ENCODE measurements at places on chromosomes 12 and 14.

DNA sequence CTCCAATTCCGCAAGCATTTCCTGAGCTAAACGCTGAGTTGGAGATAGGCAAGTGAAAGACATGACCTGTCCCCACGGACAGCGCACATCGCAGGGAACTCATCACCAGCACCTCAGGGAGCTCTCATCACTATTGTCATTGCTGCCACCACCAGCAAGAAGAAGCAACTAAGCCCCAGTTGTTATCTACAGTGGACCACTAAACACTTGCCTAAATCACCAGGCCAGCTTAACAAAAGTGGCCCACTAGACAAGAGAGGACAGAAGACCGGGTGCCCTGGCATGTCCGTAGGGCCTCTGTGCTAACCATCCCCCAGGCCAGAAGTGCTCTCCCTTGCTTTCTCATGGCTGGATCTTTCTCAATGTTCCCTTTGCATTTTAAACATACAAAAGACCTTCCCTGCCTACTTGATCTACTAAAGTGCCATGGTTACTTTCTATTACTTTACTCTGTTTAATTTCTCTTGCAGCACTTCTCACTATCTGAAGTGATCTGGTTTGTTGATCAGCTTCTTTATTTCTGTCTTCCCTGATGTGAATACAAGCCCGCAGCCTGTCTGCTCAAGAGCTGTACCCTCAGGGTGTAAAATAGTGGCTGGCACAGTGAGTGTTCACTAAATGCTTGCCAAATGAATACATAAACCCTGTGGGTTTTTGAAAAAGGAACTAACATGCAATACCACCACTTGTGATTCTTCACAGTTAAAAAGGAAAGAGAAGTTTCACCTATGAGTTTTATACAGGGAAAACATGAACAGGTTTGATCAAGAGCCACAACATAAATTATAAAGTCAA is 60.9 kb upstream of the RFLNA start:
- DNase-seq = peak; percentile 16

- DNase-seq = no peak
Measured at GRCh38 chr12:111011999-111012600, 91.7 kb upstream of the MYL2 start.

GRCh38 chr14:100375963-100376735 is 53.0 kb downstream of the SLC25A47 start:
- DNase-seq = peak; percentile 96

GRCh38 chr14:52220924-52221811 is 46.3 kb upstream of the PTGDR start:
- DNase-seq = no peak

- no peak for DNase-seq
Measured at GRCh38 chr12:673849-674248, 10.6 kb upstream of the NINJ2 start.

- DNase-seq = no peak
Measured at GRCh38 chr12:47757364-47757839, 1.3 kb downstream of the RAPGEF3 start.

DNA sequence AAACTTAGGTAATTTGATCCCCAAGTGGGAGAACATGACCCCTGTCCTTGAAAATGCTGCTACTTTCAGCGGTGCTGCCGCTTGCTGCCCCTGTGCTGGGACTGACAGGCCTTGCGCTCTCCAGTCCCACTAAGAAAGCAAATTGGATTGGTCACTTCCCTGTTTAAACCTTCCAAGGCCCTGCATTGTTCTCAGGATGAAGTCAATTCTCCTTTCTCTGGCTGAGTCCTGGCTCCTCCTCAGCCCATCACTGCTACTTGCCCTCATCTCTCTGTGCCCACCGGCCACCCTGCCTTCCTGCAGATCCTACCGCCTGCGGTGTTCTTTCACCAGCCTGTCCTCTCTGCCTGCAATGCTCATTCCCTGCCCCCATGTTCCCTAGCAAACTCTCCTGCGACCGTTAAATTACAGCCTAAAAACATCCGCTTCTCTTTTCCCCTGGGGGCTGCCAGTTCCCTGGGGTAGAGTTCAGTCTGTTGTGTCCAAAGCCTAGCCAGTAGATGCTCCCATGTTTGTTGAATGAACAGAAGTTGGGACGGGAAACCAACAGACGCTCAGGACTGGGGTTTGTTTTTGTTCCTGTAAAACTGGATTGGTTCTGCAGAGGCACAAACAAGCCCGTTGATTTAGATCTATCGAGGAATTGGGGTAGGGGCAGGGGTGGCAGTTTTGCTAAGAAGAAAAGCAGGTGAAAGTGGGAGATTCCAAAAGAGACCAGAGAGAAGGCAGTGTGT is 127.3 kb upstream of the HIF1A start:
- peak; percentile 40 for DNase-seq

DNA sequence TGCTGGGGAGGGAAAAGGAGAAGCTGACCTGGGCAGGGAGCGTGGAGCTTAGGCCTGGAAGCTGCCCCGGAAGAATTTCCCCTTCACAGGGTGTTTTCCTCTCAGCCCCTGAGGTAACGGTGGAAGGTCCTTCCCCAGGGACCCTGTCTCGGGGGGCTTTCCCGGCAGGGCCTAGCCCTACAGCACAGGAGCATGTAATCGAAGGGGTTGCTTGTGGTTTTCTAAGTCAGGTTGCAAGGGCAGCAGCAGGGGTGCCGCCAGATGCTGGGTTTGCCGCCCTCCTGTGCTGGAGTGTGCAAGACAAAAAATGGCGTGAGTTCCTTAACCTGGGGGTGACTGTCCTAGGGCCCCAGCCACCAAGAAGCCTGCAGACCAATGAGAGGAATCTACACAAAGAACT is 1.6 kb upstream of the KRT74 start:
- DNase-seq = no peak

DNA sequence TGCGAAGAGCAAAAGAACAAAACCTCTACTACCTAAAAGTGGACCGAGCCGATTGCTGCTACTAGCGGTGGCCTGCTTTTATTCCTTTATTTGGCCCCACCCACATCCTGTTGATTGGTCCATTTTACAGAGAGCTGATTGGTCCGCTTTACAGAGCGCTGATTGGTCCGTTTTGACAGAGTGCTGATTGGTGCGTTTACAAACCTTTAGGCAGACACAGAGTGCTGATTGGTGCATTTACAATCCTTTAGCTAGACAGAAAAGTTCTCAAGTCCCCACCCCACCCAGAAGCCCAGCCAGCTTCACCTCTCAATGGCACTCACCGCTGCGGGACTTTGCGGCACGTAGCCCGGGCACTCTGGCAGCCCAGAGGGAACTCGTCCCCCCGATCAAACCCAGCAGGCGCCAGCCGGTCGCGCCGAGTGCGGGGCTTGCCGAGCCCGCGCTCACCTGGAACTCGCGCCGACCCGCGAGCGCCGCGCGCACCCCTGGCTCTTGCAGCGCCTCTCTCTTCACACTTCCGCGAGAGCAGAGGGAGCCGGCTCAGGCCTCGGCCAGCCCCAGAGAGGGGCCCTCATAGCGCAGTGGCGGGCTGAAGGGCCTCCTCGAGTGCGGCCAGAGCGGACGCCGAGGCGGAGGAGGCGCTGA is 8.7 kb upstream of the FGD4 start:
- peak; percentile 13 for DNase-seq

- no peak for DNase-seq
Measured at GRCh38 chr12:43288671-43289425, 263.2 kb downstream of the ADAMTS20 start.

DNA sequence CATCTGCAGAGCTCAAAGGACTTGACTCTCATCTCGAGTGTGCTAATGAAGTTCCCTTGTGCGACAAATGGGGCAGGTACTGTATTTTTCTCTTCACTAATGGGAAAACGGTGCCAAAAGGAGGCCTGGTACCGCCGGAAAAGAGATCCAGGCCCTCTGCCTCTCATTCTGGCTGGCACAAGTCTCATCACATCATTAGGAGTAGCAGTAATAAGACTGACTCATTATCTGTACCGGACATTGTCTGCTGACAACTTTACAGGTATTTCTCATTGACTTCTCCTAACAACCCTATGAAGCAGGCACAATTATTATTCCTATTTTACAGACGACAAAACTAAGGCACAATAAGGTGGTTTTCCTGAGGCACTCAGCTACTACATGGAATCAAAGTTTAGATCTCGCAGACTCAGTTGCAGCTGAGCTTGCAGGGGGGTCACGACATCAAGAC is 668 bp downstream of the APPL2 start:
- no peak for DNase-seq

GRCh38 chr12:12166751-12167150 is 96.0 kb downstream of the BCL2L14 start:
- DNase-seq = no peak

DNA sequence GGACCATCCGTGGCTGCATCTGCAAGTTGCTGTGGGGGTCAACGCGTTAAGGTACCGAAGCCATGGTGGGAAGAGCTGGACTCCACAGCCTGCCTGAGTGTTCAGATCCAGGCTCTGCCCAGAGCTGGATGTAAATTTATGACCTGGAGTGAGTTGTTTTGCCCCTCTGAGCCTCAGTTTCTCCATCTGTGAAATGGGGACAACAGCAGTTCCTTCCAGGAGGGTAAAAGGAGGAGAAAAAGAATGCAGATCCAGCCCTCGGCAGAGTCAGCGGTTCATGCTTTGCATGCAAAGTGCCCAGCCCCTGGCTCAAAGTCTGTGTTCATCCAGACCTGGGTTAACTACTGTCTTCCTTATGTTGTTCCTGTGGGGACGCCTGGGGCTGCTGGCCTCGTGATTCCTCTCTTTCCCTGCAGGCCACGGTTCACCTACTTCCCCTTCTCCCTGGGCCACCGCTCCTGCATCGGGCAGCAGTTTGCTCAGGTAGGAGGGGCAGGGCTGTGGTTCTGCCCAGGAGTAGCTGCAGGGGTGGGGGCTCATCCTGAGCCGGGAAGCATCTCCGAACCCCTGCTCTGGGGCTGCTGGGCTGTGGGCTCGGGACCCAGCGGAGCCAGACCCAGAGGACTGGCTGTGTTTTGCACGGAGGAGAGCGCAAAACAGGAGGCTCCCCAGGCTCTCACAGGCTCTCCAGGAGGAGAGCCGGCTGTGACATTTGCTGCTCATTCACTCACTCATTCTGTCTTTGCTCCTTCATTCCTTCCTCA is 41.9 kb downstream of the CYP46A1 start:
- no peak for DNase-seq

DNA sequence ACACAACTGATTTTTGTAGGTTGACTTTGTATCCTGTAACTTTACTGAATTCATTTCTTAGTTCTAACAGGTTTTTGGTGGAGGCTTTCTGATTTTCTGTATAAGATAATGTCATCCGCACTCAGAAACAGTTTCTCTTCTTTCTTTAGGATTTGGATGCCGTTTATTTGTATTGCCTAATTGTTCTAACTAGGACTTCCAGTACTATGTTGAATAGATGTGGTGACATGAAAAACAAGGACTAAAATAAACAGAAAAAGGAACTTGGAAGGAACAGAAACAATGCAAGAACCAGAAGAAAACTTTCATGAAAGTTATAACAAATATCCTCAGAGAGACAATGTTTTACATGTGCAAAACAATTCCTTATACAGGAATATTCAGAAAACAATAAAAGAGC is 100.3 kb downstream of the GTF2A1 start:
- DNase-seq = no peak

DNA sequence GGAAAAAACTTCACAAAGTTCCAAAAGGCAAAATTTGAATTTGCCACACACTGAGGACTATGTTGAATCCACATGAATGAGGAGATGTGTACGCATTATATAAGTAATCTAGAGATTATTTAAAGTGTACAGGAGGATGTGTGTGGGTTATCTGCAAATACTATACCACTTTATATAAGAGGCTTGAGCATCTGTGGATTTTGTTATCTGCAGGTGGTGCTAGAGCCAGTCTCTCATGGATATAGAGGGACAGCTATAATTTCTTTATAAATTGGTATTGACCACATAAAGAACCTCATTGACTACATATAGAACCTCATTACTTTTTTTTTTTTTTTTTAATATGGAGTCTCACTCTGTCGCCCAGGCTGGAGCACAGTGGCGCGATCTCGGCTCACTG is 32.2 kb upstream of the RXYLT1 start:
- no peak for DNase-seq

GRCh38 chr14:78974691-78975090 is 804.5 kb downstream of the NRXN3 start:
- peak; percentile 44 for DNase-seq

DNA sequence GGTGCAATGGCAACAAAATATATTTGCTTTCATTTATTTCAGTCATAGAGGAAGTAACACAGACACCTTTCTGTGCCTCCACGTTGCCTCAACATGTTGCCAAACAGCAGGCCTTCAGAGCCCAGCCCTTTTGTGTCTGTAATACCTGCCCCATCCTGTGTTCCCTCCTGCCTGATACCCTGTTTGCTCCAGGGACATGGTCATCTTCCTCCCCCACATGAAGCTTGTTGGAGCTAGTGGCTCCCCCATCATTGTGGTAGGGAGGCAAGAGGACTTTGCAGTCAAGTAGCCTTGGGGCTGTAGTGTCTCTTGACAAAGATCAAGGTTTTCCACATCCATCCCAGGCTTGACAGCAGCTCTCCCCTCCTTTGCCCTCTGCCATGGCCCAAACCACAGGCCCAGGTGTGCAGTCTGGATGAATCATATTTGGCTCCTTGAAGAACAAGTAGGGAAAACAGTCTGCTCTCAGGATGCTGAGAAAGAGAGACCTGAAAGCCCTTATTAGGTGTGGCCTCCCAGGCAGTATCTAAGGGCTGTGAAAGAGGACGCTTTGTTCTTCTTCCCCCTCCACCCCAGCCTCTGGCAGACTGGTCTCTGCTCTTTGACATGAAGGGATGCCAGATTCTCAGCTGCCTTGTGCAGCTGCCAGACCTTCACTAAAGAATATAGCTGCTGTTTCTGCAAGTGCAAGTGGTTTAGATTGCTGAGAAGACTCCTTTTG is 329.0 kb downstream of the C12orf75 start:
- no peak for DNase-seq

DNA sequence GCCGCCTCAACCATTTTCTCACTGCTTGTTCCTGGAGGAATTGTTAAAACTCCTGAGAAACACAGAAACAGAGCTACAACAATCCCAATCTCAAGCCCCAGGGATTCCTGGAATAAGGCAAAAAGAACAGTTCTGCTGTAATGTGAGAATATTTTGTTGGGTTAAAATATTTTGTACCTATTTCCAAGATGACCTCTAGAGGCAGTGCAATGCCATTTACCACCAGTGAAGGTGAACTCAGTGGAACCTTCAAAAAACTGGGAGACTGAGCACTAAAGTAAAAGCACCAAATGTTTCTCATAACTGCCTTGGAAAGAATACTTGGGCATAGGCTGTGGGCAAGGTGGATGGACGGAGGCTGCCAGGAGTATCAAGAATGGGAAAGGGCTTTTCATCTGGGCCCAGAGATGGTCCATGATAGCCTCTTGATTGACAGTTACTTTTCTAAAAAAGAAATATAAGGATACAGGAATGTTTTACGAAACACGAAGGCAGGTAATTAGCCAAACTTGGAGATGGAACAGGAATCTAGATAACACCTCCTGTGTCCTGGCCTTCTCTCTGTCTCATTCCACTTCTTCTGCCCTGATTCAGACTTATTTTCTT is 334.0 kb upstream of the FLRT2 start:
- no peak for DNase-seq

DNA sequence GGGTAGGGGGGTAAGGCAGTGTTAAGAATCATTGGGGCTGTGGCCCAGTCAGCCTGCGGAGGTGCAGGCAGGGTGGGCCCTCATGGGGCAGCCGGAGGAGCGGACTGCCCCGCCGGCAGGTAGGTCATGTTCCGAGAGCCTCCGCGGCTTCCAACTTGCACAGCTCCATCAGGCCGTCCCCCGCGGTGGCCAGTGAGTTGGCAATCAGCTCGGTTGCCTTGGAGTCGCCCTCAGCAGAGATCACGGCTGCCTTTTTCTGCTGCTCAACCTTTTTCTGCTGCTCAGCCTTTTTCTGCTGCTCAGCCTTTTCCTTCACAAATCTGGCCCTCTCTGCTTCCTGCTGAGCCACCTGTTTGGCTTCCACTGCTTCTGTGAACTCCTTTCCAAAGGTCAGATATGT is 41.1 kb upstream of the CSRNP2 start:
- DNase-seq = no peak

All from iris pigment epithelial cell (primary cell).